Liver (tissue), 10 donors: ENCODE measurements at places on chromosomes 6 and 20. TPM values are rescaled to one million over a fixed set of nuclear protein-coding genes. Genes with fewer than 3 reads are reported as not detected.
A peak's percentile ranks its signal among the peaks of the same experiment; 100 is the strongest.

Gene MATN4
- polyA plus RNA-seq = 0.05 TPM

Gene RIPOR3
- 8.9 TPM for polyA plus RNA-seq

Gene SPDEF
- not detected for polyA plus RNA-seq

Gene RPP21
- 32.9 TPM for polyA plus RNA-seq

Gene CAPN11
- not detected for polyA plus RNA-seq

Gene FAM162B
- polyA plus RNA-seq = 0.56 TPM

- H3K27ac ChIP-seq = no peak overlapping the region
- H3K36me3 ChIP-seq = no peaks in the 10 kb centered on the region
- no peaks in the 10 kb centered on the region for H3K4me1 ChIP-seq
- no peak for DNase-seq
These were observed 140.1 kb downstream of the BTBD3 start for GRCh38 chr20:12057778-12058177.

DNA sequence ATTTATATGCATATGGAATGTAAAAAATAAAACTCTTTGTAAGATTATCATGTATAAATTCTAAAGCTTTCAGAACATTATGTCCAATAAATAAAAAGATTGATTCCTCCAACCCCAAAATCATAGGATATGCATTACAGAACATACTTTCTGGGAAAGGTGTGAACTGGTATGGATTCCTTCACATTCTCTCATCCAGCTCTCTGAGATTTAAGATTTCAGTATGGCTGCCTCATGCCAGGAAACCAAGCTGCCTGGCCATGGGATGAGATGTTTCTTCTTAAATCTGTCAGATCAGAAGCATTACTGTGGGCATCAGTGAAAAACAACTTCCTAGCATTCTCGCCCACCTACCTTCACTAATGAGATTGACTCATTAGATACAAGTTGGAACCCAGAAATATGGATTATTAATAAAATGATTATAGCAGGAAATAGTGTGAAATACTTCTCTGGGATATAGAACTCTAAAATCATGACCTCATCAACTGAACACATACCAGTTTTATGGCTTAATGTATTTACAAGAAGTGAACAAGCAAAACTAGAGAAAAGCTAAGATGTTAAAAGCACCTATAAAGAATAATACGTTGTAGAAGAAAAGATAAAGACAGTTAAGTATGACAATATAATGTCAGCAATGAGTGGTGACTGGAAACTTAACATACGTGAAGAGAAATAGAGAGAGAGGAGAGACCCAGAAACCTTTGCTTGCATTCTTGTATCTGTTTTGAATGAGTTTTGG is 171.6 kb upstream of the PHACTR1 start:
- H3K27ac ChIP-seq = no peak overlapping the region
- no peak overlapping the region for H3K4me3 ChIP-seq

DNA sequence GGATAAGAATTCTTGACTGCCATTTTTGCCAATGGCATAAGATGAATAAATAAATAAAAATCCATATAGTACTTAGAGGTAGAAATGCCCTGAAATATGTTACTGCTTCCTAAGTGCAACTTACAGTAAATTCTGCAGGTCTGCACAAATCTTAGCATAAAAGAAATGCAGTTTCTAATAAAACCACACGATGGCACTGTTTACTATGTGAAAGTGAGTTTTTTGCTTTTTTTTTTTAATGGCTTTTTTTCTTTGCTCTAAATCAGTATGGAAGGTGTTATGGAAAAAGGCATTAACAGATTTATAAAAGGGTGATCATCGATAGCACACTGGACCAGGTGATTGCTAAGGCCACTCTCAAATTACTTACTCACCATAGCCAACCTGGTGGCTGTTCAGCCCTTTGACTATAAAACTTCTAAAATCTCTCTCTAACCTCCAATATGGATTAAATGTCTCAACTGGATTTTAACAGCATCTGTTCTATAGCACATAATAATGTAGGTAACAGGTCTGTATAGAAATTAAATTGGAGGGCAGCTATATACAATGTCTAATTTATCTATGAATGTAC is 45.8 kb downstream of the AHI1 start:
- H3K4me3 ChIP-seq = no peak overlapping the region
- H3K27me3 ChIP-seq = no peaks in the 10 kb centered on the region
- H3K4me1 ChIP-seq = peaks cover 6% of the 10 kb centered on the region
- no peak overlapping the region for H3K27ac ChIP-seq

DNA sequence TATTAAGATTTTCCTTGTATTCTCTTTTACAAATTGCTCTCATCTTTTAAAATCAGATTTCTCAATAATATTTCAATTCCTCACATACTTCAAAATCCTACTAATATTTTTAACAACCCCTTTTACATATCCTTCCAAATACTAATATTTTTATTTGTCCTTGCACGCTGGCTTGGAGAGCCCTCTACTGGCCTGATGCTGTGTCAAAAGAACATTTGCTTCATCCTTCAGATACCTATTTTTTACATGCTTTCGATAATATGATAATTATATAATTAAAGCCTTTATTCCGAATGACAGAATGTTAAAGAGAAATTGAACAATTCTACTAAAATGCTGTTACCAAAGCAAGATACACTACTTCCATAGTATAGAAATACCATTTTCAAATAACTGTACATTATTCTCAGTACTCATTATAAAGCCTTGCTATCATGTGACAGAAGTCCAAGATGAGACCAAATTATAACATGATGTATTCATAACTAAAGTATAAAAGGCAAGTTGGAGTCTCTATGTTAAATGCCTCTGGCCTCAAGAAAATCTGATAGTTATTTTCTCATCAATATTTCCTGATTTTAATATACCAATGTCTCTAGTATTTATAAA is 39.0 kb upstream of the PLN start:
- H3K27ac ChIP-seq = no peak overlapping the region
- H3K27me3 ChIP-seq = no peaks in the 10 kb centered on the region
- no peak overlapping the region for H3K4me3 ChIP-seq
- H3K36me3 ChIP-seq = peaks cover 3% of the 10 kb centered on the region
- no peaks in the 10 kb centered on the region for H3K4me1 ChIP-seq

DNA sequence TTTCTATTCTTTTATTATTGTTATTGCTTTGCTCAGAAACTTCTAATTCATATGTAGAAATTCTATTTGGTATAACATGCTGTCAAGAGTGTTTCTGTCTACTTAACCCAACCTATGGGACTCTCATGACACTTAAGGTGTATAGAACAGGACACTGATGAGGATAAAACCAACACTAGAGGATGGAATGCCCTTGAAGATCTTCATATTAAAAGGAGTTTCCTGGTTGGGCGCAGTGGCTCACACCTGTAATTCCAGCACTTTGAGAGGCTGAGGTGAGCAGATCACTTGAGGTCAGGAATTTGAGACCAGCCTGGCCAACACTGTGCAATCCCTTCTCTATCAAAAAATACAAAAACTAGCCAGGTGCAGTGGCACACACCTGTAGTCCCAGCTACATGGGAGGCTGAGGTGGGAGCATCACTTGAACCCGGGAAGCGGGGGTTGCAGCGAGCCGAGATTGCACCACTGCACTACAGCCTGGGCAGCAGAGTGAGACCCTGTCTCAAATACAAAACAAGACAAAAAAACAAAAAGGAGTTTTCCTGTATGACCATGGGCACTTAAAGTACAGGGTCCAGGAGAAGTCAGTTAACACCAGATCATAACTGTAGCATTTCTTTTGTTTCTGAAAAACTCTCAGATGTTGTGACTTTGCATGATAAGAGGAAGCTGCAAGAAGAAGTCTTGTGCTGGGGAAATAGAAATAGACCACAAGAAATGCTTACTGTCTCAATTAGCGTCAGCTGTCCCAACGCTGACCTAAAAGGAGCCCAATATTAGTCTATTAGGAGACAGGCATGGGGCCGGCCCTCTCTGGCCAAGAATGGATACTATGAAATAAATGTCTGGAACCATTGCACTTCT is 38.9 kb upstream of the CD2AP start:
- H3K27me3 ChIP-seq = no peaks in the 10 kb centered on the region
- no peak for DNase-seq
- no peaks in the 10 kb centered on the region for H3K36me3 ChIP-seq
- H3K4me1 ChIP-seq = no peaks in the 10 kb centered on the region

DNA sequence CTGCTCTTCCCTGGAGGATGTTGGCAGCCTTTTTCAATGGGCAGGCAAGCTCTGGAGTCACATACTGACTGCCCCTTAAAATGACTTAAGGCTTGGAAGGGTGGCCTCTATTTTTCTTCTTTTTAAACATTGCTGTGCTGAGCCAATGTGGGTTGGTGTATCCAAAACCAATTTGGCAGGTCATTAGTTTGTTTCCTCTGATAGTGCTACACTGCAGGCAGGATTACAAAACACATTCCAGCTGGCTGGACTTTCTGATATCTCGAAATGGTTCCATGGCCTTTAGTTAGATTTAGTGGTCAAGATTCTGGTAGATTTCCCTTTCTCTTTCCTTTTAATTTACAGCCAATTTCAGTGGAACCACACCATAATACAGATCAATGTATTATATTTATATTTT is 28.1 kb upstream of the BMP2 start:
- peak overlapping the region; percentile 37 for H3K27ac ChIP-seq
- H3K4me1 ChIP-seq = no peaks in the 10 kb centered on the region
- no peak overlapping the region for H3K4me3 ChIP-seq
- H3K27me3 ChIP-seq = no peaks in the 10 kb centered on the region
- H3K36me3 ChIP-seq = no peaks in the 10 kb centered on the region

DNA sequence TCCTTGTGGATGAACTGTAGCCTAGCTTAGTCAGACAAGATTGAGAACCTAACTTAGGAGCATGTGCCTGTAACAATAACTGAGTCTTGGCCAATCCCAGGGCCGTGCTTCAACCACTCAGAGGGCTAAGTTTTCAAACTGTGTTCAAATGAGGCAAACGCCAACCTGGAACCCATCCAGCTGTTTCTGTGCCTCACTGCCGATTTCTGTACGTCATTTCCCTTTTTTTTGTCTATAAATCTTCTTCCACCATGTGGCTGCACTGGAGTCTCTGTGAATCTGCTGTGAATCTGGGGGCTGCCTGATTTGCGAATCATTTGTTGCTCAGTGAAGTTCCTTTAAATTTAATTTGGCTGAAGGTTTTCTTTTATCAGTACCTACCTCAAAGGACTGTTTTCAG is 115.0 kb upstream of the CHD6 start:
- no peak overlapping the region for H3K27ac ChIP-seq
- DNase-seq = no peak
- H3K4me3 ChIP-seq = no peak overlapping the region
- H3K36me3 ChIP-seq = no peaks in the 10 kb centered on the region
- no peaks in the 10 kb centered on the region for H3K27me3 ChIP-seq

- no peaks in the 10 kb centered on the region for H3K27me3 ChIP-seq
- H3K4me1 ChIP-seq = no peaks in the 10 kb centered on the region
- no peak overlapping the region for H3K4me3 ChIP-seq
These were observed 122.2 kb upstream of the SYNCRIP start for GRCh38 chr6:85764844-85765243.

DNA sequence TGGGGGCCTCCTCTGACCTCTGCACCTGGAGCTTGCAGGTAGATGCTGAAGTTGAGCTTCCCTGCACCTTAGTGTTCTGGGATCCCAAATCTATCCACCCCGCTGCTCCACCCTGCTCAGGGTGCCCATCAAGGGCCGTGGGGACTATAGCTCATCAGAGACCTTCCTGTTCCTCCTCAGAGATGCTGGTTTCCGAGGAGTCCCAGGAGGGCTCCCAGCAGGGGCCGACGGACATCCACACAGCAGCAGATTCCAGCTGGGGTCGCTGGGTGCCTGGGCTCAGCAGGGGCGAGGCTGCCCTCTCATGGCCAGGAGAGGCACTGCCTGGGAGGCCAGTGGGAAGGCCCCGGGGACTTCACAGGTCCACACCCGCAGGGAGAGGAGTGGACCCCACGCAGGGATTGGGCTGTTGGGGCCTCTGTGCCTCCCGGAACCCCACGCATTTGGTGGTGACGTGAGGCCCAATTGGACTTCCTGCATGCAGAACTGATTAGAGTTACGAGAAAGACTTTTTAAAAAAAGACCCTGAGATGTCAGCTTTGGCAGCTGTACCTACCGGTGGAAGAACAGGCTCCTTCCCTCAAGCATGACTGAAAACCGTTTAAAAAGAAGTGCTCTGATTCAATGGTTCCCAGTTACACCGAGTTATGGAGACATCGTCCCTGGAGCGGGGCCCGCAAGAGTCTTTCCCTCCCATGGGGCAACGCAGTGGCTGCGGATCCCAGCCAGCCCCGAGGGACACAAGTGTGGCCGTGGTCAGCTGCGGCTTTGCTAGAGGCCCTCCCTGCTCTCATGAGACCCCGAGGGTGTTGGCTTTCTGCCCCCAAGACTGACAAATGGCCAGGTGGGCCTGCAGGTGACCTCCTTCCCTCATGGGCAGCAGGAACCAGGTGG is 25.3 kb upstream of the SLCO4A1 start:
- no peak overlapping the region for H3K4me3 ChIP-seq
- no peak overlapping the region for H3K27ac ChIP-seq
- DNase-seq = peak; percentile 79
- H3K27me3 ChIP-seq = no peaks in the 10 kb centered on the region
- no peaks in the 10 kb centered on the region for H3K36me3 ChIP-seq

DNA sequence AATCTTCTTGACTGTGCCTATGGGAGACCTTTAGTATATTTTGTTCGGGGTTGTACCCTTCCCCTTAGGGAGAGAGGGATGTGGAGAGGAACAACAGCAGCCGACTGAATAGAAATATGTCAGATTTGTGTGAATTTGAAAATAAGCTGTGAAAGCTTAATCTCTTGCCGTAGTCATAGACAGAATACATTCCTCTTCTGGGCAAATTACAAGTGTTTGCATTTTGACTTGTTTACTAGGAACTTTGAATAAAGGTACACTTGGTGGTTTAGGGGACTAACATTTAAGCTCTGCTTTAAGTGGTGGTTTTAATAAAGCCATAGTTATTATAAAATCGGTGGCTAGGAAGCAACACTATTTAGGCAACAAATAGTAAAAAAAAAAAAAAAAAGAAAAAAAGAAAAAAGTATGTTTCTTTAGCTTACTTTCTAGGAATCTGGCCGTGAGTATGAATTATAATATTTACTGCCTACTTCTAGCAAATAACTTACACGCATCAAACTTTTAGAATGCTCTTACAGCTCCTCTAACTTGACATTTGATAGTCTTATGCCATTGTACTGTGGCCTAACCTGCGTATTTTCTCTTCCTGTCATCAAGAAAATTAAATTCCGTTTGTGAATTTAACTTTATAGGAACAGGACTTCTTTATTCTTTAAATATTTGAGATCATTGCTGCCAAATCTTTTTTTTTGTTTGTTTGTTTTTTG is 65.1 kb downstream of the ZBTB2 start:
- no peak for DNase-seq
- H3K36me3 ChIP-seq = no peaks in the 10 kb centered on the region
- H3K27ac ChIP-seq = no peak overlapping the region
- H3K27me3 ChIP-seq = no peaks in the 10 kb centered on the region
- H3K4me3 ChIP-seq = peak overlapping the region; percentile 66
